Fibroblast of villous mesenchyme (primary cell): ENCODE measurements at places on chromosomes 12 and 14.

- peak; percentile 32 for DNase-seq
Measured at GRCh38 chr14:54291491-54292191, 105.2 kb upstream of the CDKN3 start.

GRCh38 chr14:77206261-77206824 lies 24.7 kb downstream of the TMEM63C start:
- DNase-seq = no peak

- DNase-seq = peak; percentile 20
Measured at GRCh38 chr12:64122154-64122553, 99.9 kb downstream of the KICS2 start.

GRCh38 chr12:98456041-98456440 lies 59.3 kb upstream of the TMPO start:
- DNase-seq = no peak

DNA sequence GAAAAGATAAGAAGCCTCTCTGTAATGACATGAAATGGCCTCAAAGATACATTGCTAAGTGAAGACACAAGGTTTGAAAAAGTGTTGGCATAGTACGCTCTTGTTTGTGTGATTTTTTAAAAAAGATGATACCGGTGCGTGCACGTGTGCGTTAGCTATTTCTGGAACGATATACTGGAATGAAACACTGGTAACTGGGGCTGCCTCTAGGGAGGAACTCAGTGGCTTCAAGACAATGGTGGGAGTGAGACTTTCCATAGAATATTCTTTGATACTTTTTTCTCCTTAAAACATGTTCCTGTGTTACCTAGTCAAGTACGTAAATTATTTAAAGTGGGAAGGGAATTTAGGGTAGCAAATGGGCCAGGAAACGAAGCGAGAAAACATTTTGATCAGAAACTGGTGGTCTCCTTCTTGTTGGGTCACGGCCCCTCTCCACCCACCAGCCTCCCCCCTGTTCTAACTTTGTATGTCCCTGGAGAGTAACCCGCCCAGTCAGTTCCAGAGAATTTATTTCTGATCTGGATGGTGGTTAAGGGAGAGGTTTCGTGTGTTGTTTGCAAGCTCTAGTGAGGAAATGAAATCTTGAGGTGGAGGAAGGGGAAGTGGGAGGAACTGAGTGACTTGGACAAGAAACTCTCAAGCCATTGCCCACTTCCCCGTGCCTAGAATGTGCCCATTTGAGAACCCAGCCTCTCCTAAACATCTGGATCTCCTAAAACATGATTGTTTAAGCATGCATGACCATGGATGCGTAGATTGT lies 6.6 kb downstream of the FGF6 start:
- no peak for DNase-seq

DNA sequence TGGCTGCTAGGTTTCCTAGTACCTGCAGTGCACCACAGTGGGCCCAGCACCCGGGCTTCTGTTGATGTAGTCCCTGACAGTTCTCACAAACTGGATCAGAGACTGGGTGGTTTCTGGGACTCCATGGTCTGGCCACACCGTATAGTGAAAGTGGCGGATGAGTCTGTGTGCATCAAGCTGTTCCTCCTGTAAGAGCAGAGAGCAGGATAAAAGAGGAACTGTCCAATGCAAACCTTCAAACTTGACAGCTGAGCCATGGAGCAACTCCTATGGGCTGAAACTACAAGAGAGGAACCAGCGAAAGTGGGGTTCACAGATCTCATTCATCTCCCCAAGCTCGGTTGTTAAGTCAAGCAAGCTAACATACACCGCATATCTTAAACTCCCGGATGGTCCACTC lies 102.8 kb downstream of the PTPRB start:
- DNase-seq = no peak

DNA sequence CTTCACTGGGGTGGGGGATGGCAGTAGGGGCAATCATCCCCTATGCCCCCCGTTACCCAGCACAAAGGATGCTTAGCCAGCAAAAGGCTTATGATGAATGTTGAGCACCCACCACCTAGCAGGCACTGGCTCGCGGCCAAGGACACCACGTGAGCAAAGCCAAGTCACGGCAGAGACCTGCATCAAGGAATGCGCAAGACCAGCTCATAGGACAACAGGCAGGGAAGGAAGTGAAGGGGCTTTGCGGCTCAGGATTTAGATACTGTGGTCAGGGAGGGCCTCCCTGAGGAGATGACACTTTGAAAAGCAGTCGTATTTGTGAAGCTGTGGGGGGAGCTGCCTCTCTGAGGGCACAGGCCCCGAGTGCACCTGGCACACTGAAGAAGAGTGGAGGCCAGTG lies 32.8 kb downstream of the SH2B3 start:
- peak; percentile 52 for DNase-seq

GRCh38 chr12:84134797-84135366 lies 777.7 kb downstream of the SLC6A15 start:
- DNase-seq = no peak

DNA sequence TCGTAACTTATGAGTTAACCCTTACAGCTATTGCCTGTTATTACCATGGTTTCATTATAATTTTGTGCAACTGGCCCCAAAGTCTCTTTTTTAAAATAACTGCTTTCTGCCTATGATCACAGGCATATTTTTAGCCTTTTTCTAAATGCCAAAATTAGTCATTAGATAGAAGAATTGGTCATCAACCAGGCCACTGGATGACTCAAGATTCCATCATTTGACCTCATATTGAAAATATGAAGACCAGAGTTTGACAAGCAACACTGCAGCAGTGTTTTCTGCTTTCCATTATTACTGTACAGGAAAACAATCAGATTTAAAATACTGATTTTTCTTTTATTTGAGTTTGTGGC lies 54.7 kb upstream of the OTOGL start:
- peak; percentile 48 for DNase-seq

DNA sequence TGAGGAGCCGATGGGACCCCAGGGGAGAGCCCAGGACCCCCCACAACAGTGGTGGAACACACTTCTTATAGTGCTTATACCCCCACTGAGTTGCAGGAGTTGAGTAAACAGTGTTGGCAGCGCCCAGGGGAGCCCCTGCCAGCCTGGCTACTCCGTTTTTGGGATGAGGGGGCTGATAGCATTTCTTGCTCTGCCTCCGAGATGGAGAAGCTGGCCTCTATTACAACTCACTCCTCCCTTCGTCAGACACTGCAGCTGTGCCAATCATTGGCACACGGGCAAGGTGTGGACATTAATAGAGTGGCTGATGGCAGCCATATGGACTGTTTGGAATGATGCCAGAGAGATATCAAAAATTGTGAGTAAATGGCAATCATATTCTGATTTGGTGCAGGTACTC lies 94.9 kb upstream of the TMPO start:
- DNase-seq = no peak

DNA sequence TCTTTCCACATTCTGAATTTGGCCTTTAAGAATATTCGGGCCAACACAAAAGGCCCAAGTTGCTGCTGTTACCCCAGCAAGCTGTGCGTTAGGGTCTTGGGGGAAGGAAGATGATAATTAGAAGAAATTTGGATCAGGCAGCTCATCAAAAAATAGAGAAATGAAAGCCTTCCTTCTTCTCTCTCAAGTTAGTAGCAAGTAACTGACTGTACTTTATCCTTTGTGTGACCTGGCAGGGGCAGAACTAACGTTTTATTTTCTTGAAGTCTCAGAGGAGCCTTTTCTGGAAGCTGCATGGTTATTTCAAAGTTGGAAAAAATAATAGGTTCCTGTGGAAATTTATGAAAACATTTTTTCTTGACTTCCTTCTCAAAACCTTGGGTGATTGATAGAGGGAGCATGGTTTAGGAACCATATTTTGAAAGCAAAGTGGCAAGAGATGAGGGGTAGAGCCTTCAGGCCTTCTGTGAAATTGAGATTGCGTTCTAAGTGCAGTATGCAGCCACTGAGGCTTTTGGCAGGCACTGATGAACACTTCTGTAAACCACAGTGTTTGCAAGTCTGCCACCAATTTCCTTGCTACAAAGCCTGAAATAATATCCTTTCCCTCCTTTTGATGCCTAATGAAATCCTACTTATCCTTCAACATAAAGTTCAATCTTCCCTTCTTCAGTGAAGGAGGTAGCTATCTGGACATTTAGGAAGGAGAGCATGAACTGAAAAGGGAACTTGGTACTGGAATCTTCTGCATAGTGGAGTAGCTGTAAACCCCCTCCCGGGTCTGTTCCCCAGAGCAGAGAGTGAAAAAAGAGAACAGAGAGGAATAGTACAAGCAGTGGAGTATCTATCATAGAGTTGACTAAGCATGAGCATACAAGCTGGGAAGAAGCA lies 123.2 kb downstream of the FGD4 start:
- no peak for DNase-seq

DNA sequence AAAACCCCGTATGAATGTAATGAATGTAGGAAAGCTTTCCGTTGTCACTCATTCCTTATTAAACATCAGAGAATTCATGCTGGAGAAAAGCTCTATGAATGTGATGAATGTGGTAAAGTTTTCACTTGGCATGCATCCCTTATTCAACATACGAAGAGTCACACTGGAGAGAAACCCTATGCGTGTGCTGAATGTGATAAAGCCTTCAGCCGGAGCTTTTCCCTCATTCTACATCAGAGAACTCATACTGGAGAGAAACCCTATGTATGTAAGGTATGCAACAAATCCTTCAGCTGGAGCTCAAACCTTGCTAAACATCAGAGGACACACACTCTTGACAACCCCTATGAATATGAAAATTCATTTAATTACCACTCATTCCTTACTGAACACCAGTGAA lies 23.8 kb downstream of the ZNF891 start:
- DNase-seq = peak; percentile 13

GRCh38 chr14:104245723-104246122 lies 107.3 kb downstream of the KIF26A start:
- no peak for DNase-seq

DNA sequence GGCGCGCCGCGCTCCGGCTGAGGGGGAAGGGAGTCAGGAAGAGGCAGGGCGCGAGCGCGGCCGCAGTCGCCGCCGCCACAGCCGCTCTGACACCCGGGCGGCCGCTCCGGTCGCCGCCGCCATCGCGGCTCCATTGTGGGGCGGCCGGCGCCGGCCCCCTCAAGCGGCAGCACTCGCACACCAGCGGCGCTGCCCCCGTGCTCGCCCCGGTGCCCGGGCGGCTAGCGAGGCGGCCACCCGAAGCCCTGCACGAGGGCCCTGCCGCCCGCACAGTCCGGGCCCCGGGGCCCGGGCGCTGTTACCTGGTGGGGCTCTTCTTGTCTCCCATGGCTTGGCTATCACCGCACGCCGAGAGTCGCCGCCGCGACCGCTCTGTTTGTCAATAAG lies 202 bp downstream of the YAF2 start:
- DNase-seq = no peak

GRCh38 chr14:75434138-75434889 lies 6.5 kb downstream of the JDP2 start:
- peak; percentile 63 for DNase-seq

DNA sequence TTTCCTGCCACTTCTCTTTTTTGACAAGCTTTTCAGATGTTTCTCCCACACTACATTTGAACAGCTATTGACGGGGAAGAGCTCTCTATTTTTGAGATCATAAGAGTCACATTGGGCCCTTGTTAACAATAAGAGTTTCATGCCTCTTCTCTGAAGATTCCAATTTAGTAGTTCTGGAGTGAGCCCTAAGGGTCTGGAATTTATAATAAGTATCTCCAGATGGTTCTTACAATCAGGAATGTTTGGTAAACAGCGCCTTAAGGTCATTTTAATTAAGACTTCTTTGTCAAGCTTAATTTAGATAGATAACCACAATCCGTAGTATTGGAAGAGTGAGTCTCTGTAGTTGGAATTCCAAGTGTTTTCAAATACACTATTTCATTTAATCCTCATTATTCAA lies 60.6 kb upstream of the HECTD1 start:
- DNase-seq = peak; percentile 29

DNA sequence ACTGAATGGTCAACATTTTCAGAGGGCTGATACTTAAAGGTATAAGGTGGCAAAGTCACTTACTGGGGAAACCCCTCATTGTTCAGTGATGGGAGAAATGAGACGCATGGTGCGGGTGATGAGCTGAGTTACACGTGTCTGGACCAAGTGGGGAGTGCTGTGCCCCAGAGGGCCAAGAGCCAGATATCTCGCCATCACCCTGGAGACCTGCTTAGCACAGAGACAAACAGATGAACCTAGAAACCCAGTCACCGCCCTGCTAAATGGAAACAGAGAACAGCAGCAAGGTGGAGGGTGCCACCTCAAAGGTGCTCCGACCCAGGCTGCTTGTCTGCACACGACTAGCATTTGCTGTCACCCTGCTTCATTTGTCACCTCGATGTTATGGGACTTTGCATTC lies 92.4 kb downstream of the RBM19 start:
- no peak for DNase-seq

DNA sequence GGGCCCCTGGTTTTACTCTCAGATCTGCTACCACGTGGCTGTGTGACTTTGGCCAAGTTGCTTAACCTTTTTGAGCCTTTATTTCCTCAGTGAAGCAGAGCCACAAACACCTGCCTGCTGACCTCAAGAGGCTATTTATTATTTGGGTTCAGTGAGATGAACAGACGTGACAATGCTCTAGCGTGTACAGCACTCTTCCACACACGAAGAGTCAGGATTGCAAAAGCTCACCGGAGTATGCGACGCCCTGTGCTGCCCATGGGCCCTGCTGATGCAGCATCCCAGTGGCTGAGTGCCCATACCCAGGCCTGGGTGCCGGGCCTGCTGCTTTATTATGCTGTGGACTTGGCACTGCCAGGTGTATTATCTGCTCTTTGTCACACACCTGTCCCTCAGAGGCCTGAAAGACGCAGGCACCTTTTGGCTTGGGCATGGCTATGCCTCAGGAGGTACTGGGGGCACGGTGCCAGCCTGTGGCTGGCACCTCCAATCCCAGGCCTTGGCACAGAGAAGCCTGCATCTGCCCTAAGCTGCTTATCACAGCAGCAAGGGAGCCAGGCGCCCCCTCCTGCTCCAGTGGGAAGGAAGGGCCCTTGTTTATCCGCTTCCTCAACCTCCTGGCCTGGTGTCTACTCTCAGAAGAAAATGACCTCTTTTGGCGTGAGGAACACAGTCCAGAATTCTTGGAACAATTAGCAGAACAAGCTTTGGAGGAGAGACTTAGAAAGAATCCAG lies 22.3 kb upstream of the TC2N start:
- DNase-seq = no peak

DNA sequence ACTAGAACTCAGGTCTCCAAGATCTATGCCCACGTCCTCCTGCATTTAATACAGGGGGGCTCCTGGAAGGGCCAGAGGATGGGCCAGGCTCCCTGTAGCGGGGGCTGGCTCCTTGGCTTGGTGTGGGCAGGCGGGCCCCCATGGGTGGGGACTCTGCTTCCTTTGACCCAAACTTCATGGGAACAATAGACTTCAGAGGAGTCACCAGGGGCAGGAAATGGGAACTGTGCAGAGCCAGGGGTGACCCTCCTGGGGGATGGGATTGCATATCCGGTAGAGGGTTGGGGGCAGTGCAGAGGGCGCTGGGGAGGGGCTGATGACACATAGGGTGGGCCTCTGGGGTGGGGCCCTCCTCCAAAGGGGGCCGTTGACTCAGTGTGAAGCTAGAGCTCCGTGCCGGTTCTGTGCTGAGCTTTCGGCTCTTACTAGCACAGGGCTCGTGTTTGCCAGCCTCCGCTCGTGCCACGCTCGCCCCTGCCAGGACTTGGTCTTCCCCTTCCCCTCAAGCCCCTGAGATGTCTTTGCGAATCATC lies 4.6 kb downstream of the TEAD4 start:
- DNase-seq = peak; percentile 23
